ENCODE measurements at places on chromosomes 5 and 9.

- no peak for DNase-seq
These were observed 4.4 kb upstream of the SSBP2 start for GRCh38 chr5:81755320-81755719.

- no peak for DNase-seq
These were observed 68.6 kb upstream of the LRRTM2 start for GRCh38 chr5:138943599-138944173.

DNA sequence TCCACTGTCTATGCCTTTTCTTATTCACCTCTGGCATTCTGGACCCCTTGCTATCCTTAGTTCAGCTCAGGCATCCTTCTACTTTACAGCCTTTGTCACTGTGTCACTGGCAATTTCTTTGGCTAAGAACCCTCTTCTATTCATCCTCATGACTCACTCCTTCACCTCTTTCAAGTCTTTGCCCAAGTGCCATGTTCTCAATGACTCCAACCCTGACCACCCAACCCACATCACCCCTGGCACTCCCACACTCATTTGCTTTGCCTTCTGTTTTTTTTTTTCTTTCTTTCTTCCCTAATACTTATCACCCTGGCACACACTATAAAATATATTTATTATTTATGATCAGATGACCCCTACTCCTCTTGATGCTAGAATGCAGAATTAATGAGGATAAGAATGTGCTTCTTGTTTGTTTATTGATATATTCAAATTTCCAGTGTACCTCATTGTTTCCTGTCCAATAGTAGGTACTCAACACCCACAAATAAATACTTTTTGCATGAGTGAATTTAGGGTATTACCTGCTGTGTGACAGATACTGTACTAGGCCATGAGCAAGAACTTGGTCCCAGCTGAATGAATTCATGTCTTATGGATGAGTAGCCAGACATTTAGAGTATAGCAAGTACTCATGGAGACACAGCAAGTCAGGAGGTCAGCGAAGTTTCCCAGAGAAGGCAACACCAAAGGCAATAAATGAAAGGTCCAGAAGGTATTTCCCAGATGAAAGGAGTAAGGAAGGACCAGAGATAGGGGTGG lies 236.1 kb downstream of the PAPPA start:
- no peak for DNase-seq

DNA sequence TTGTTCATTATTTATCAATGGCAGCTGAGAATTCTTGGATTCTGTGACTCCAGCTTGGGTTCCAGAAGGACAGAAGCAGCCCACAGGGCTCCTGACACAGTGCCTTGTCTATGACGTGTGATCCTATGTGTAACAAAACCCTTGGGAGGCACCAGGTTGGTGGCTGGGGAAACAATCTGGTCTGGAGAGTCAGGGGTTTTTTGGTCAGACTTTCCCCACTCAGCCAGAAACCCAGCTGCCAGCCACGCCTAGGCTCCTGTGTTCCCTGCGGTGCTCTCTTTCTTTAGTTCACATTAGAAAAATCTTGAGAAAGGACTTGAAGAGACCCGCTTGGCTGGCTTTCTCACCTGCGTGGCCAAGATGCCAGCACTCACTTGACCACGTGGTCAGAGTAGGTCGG lies 15.5 kb upstream of the ZBED3 start:
- DNase-seq: no peak

DNA sequence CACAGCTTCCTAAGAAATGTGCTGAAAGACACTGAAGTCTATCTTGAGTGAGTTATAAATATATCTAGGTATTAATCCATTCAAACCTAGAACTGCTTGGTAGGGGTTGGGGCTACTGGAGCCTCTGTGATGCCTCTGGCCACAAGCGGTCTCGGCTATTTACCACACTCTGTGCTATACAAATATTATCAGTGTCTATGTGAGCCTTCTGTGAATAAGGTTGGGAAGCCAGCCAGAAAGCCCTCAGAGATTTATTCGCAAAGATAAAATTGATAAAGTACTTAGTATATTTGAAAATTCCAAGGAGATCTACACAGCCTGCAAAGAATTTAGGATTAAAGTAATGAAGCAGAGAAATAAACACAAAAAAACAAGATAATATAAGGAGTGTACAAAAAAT lies 41.4 kb downstream of the LIFR start:
- DNase-seq: no peak

- no peak for DNase-seq
These were observed 216.5 kb downstream of the MCTP1 start for GRCh38 chr5:95068289-95068910.

GRCh38 chr5:109947667-109948066 lies 257.9 kb downstream of the MAN2A1 start:
- DNase-seq: no peak

GRCh38 chr5:154647114-154647760 lies 107.9 kb upstream of the LARP1 start:
- no peak for DNase-seq

DNA sequence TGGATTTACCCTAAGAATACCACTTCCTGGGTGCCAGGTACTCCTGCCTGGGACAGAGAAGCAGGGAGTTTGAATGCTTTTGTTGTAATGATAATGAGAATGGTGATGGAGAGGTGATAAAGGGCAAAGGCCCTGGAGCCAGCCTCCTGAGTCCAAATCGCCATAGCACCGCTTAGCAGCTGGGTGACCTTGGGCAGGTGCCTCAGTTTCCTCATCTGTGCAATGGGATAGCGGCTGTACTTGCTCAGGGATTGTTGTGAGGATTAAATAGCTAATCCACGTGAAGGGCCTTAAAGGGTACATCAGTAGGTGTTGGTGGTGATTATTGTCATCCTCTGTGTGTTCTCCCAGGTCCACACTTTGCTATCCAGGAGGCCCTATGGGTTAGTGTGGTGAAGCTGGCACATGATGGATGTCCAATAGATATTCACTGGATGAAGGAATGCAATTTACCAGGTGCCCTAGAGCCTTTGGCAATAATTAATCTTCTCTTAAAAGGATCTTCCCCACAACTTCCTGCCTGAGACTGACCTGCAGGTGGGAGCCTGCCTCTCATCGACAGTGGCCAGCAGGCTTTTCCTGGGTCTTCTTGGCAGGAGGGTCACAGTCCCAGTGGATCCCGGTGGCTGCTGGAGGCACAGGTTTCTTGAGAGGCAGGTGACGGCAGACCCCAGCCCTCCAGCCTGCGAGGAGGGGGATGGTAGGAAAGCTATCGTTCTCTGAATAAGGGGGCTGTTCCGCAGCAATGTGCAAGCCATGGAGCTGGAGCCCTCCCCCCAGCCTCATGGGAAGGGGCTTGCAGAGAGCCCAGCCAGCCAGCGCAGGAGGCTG lies 160.2 kb downstream of the MACROH2A1 start:
- DNase-seq: no peak

DNA sequence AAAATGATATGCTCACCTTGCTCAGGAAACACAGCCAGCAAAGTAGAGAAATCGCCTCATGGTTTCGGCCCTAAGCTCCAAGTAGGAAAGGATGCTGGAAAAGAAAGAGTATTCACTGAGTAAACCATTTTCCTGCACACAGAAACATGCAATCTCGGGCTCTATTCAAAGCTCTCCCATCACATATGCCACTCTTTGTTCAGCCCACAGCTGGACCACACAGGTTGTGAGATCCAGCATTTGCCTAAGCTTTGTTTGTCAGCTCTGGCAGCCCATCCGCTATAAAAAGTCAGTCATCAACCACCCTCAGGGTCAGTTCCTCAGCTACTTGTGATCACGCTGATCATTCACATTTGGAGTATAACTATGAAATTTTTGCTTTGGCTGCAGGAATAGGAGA lies 96.5 kb upstream of the SMARCA2 start:
- DNase-seq: no peak

DNA sequence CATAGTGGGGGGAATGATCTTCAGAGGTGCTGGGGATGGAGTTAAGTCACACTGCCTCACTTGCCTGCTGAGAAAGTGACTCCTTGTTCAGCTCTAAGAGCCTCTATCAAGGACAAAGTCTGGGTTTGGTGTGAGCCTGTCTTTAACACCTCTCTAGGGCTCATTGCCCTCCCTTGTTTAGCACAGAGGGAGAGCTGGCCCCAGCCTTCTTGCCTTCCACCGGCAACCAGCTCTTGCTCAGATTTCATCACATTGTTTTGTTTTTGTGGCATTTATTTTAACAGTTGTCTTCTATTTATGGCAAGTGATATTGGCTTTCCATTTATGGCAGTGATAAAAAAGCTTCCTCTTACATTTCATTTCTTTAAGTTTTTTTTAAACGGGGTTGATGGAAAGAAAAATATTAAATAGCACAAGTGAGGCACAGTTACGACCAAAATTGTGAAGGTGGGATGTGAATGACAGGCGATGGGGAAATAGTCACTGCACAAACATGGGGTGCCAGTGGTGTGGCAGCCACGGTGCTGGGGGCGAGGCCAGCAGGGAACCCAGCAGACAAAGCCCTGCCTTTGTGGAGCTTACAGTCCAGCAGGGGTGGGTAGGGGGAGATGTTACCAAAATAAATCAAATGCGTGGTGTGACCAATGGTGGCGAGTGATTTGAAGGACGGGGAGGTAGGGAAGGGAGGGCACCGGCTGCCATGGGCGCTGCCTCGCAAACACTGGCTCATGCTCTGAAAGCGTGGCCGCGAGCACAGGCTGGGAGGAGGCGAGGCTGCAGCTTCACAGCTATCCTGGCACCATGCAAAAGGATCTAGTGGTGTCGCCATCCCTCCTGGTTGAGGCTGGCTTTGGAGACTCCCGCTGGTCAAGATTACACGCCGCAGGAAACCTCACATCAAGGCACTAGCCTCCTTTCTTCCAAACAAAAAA lies 21.2 kb upstream of the UNC5A start:
- no peak for DNase-seq

- DNase-seq: no peak
These were observed 81.2 kb downstream of the PRLR start for GRCh38 chr5:35149041-35149440.

- no peak for DNase-seq
These were observed 423.7 kb upstream of the ST8SIA4 start for GRCh38 chr5:101326766-101327165.

GRCh38 chr5:109387408-109387974 lies 22.3 kb downstream of the PJA2 start:
- DNase-seq: no peak

DNA sequence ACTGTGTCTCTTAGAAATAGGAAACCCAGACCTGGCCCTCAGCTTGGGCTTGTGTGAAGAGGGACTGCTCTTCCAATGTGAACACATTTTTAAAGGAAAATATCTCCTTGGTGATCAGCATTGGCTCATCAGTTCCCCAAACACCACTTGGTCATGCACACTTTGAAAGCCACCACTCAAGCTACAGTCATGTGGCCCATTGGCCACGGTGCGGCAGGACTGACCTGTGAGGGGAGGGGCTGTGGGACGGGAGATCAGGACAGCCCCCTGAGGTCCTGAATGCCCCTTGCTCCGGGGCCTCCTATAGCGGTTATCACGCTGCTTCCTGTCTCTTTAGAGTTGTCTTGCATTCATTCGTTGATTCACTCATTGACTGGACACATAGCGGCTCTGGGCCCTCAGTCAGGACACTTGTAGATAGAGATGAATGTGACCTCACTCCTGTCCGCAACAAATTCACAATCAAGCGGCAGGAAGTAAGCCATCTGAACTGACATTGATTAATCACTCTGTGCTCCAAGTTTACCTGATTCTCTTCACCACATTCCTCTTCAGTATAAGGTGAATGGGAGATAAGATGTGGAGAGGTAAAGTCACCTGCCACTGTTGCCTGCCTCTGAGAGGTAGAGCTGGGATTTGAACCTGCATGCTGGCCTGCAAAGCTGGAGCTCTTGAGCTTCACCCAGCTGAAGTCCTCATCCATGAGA lies 73.1 kb downstream of the COL15A1 start:
- DNase-seq: no peak

DNA sequence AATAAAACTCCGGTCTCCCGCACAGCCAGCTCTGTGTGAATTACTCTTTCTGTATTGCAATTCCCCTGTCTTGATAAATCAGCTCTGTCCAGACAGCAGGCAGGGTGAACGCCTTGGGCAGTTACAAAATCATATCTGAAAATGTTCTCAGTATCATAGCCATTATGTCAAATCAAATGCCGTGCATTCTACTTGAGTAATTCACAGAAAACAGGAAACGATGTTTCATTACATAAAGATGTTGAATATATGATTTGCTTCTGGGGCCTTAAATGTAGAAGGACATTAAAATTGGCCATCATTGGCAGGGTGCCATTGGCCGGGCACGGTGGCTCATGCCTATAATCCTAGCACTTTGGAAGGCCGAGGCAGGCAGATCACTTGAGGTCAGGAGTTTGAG lies 8.5 kb downstream of the POLR3G start:
- no peak for DNase-seq

DNA sequence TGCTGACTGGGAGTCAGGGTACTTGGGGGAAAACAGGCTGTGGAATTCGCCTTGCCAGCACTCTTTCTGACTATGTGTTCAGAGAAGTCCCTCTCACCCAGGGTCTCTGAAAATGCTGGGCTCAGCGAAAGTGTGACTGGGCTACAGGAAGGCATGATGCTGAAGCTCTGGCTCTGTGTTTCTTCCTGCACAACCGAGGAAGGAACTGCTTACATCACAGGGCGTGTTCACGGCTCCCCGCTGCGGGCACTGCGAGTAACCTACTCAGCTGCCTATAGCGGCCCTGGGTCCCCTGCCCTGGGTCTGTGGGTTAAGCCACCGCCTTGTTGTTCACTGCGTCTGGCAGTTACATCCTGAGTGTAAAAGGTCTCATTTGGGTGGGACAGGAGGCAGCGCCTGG lies 222.4 kb upstream of the IRX4 start:
- no peak for DNase-seq

- DNase-seq: no peak
These were observed 166 bp downstream of the SEPTIN8 start for GRCh38 chr5:132776938-132777208.

DNA sequence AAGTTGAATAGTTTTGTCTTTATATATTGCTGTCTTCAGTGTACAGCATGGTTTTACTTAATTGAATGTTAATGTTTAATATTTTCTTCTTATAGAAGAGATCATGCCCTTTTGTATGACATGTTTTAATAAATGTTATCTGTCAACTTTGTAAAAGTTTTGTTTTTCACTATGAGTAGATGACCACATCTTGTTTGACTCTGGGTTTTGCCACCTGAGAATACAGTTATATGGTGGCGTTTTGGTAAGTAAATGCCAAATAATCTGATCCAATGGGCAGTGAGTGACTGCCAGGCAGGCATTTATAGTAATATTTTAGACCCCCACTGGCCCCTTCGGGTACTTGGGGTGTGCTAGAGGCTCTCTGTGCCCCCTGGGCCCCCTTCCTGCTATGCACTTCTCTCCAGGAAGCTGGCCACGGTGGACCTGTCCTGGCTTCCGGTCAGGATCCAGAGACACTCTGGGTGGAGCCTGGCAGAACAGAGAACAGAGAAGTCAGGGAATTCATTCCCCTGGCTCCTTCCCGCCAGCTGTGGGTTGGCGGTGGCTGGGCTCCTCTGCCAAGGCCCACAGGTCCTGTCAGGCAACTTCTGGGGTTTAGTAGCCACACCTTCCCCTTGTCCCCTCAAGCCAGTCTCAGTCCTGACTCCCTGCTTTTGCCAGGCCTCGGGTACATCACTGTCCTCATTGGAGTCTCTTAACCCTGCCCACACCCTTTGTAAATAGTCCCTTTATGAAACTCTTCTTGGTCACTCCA lies 22.2 kb upstream of the ZBTB34 start:
- DNase-seq: no peak

Measured in activated naive CD4-positive, alpha-beta T cell treated with anti-CD3 and anti-CD28 coated beads, Interleukin-2, amount 50 U/mL, for 16 hours (primary cell).